Stimulated activated CD8-positive, alpha-beta memory T cell treated with anti-CD3 and anti-CD28 coated beads, Interleukin-15, amount 100 ng/mL, for 24 hours (primary cell): ENCODE measurements at places on chromosomes 16 and 17.

- DNase-seq: no peak
These were observed 30.3 kb downstream of the CHD9NB start for GRCh38 chr16:53022374-53022773.

- DNase-seq: no peak
These were observed 263.0 kb upstream of the CCL2 start for GRCh38 chr17:33992113-33992512.

- no peak for DNase-seq
These were observed 1309.8 kb upstream of the CDH8 start for GRCh38 chr16:63346000-63346399.

GRCh38 chr17:58329810-58330537, 1.4 kb upstream of the TSPOAP1 start:
- no peak for DNase-seq

GRCh38 chr17:43713494-43714162, 45.0 kb downstream of the SOST start:
- no peak for DNase-seq
